ENCODE measurements at places on chromosomes 3 and 15.
A peak's percentile ranks its signal among the peaks of the same experiment; 100 is the strongest.

DNA sequence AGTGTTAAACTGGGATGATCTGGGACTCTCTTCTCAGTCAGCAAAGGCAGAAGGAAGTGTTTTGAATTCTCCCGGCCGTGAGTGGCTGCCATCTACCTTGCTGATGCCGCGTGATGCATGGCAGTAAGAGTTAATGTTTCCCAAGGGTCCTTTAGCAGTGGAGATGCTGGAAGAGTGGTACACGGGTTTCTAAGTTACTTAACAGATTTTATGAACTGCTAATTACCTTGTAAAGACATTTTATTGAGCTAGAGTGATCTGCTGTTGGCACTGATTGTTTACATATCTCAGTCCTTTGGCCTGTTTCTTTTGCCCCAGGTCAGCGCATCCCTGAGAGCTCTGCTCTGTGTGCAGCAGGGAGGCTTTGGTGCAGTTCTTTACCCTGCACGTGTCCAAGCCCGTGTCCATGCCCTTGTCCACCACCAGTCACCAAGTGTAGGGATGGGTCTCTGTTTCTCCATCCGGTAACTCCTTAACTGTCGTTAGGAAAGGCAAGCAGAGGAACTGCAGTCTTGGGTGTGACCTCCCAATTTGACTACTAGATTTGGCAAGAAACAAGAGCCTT, 172.3 kb downstream of the SLCO3A1 start:
- no peak for DNase-seq

- DNase-seq = no peak
These were observed 38.0 kb upstream of the VILL start for GRCh38 chr3:37952564-37952963.

DNA sequence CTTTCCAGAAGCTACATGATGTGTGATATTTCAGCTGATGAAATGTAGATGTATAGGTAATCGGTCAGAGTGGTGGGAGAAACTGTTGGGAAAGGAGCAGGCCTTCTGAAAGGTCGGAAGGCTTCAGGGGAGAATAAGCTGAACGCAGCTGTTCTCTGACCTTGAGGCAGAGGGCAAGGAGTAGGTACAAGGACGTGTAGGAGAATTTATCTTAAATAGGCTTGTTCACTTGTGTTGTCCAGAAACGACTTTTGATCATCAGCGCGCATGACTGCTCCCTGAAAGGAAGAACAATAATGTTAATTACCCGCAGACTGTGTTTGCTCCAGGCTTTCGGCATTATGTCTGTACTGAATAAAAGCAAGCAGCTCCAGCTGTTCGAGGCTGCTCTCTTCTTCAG, 39.6 kb downstream of the GPR160 start:
- no peak for DNase-seq

DNA sequence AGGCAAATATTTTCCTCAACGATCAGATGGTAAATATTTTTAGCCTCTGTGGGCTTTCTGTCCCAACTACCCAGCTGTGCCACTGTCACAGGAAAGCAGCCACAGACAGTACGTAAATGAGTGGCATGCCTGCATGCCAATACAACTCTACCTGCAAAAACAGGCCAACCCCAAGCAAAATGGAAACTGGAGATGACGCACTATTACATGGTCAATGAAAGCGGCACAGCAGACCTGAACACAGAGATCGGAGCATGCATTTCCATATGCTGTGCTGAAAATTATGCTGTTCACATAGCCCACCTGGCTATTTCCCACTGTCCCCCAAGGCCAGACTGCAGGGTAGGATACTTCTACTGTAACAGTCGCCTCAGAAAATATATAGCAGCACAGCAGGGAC, 57.8 kb downstream of the HERC2 start:
- DNase-seq = no peak

- no peak for DNase-seq
These were observed 6.9 kb upstream of the TNFSF10 start for GRCh38 chr3:172530101-172530561.

DNA sequence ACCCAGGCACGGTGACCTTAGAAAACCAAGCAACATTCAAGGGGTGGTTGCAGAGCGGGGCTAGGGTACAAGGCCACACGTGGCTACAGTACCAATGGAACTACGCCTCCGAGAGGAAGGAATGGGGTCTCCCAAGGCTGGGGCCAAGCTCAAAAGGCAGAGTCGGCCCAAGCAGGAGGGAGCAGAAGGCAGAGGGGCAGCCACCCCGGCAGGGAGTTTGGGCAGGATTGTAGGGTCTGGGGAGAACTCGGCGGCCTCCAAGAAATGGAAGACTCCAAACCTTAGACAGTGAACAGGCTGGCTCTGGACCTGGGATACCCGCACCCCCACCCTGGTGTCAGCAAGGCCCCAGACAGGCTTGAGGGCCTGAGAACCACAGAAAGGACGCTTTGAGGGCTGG, 28.7 kb downstream of the ATRIP start:
- no peak for DNase-seq

GRCh38 chr15:70299931-70300869, 202.5 kb upstream of the TLE3 start:
- peak; percentile 58 for DNase-seq

DNA sequence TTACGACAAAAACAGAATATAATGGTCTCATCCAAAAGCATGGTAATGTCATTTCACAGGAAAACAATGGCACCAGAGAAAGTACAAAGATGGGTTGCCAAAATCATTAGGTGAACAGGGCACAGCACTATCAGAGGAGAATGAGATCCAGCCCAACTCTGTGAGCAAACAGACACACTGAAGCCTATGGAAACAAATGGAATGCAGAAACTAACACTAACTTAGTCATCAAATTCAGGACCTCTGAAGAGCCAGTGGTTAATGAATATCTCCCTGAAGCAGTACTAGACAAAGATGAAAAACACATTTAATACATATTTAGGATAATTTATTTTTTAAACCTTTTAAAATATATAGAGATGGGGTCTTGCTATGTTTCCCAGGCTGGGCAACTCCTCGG, 14.6 kb upstream of the RPS17 start:
- no peak for DNase-seq

GRCh38 chr3:5437783-5438323, 250.3 kb downstream of the EDEM1 start:
- no peak for DNase-seq
